Activated T-helper 1 cell treated with anti-CD3 and anti-CD28 coated beads, Interleukin-2, amount 50 U/mL, for 16 hours (primary cell): ENCODE measurements at places on chromosomes 13 and 19.

- peak; percentile 88 for DNase-seq
Observed at GRCh38 chr19:20565321-20566018, at the start of gene ZNF737. Gene ZNF737, minus strand, starts transcription at chr19:20565781. Its CDS starts 141 bp downstream, at chr19:20565640.

DNA sequence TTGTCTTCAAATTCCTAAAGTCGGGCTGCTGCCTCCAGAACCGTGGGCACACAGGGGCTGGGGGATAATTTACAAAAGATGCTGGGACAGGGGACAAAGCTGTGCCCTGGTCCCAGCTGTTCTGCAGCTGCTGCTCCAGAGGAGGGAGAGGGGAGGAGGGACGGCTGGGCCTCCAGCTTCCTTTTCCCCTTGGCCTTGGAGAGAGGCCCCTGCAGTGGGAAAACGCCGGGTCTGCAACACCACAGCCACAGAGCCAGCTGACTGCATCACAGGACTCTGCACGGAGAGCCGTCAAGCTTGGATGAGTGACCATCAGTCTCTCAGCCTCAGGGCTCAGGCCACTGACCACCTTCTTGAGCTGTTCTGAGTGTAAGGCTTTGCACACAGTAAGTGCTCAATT is 6.1 kb downstream of the DOCK6 start:
- DNase-seq = no peak

- DNase-seq = no peak
Observed at GRCh38 chr13:29892151-29892550, 41.7 kb upstream of the UBL3 start.

- no peak for DNase-seq
Observed at GRCh38 chr19:51926426-51926783, 867 bp upstream of the ZNF613 start.

DNA sequence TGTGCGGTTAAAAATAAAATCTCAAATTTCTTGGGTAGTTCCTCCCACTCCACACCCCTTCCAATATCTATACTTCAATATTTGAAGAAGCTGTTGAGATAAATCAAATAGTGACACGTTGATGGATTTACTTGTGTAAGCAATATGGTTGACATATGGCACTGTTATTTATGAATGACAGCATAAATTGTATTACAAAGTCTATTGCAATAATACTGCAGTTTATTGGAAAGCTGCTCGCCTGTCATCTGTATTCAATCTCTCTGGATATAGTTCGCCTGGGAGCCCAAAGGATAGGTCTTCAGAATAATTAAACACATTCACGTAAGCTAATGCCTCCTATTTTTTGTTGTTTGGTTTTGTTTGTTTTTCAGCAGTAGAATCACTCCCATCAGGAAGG is 5.0 kb upstream of the ZIC5 start:
- DNase-seq = no peak

DNA sequence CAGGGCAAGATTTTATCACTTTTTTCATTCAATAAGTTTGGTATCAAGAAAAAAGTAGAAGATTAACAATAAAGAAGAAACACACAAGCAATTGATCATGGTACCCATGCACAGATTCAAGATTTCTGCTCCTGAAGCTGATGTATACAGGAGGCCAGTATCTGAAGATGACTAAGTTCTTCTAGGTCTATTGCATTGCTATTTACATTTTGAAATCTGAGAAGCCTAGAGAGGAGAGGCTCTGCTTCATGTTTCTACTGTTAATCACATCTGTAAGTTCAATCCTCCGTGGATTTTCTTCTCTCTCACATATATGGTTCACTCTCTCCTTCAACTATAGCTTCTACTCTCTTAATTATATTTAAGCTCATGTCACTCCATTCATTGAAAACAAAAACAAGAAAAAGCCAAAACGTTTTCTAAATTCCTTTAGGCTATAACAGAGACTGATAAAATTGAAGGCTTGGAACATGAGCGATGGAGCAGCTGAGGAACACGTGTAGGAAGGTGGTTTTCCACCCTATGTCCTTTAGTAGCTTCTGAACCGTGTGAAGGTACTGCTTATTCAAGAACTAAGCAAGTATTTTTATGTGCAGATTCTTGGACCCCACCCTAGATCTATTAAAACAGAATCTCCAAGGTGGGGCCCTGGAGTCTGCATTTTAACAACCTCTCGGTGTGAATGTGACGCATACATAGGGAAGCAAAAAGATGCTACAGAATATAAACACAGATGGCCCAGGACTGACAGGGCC is 198.2 kb downstream of the EFNB2 start:
- no peak for DNase-seq

- DNase-seq = no peak
Observed at GRCh38 chr13:105874814-105875213, 660.6 kb downstream of the EFNB2 start.

DNA sequence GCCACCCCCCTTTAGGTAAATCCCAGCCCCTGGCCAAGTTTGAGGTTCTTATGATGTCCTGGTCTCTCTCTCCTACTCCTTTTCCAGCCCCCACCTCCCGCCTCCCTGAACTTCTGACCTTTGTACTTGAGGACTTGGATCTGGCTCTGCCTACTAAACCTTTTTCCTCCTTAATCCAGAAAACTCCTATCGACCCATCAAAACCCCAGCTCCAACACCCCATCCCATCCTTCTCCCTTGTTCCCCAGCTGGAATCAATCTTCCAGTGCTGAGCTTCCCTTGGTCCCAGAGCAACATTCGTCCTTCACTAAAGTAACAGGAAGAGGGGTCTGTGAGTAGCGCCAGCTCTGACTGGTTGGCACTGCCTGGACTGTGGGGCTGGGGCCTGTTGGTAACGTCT is 17.3 kb upstream of the UQCR11 start:
- DNase-seq = no peak

DNA sequence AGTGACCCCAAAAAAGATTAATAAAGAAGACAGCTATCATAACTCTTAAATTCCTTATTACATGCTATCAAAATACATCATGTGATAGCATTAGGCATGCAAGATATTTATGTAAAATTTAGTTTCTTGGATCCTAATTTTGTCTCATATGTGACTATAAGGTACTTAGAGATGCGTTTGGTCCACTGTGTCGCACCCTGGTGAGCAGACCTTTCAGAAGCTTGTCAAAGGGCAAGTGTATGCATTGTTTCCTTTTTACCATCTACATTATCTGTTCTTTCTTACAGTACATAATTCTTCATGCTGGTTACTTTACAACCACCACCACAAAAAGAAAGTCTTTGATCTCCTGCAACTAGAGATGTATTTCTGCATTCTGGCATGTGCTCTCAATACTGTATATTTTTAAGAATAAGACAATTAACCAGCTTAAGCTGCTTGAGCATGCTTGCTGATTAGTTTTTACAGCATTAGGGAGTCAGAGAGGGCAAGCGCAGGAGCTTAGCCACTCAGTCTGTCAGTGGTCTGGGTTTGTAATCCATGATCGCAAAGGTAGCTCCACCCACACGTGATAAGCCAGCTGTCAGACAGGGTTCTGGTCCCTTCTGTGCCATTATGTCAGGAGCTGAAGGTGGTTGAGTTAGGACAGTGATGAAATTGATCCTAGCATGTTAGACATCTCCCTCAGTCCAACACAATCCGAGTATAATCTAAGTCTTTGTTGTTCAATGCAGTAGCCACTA is 500.9 kb downstream of the MYO16 start:
- no peak for DNase-seq

DNA sequence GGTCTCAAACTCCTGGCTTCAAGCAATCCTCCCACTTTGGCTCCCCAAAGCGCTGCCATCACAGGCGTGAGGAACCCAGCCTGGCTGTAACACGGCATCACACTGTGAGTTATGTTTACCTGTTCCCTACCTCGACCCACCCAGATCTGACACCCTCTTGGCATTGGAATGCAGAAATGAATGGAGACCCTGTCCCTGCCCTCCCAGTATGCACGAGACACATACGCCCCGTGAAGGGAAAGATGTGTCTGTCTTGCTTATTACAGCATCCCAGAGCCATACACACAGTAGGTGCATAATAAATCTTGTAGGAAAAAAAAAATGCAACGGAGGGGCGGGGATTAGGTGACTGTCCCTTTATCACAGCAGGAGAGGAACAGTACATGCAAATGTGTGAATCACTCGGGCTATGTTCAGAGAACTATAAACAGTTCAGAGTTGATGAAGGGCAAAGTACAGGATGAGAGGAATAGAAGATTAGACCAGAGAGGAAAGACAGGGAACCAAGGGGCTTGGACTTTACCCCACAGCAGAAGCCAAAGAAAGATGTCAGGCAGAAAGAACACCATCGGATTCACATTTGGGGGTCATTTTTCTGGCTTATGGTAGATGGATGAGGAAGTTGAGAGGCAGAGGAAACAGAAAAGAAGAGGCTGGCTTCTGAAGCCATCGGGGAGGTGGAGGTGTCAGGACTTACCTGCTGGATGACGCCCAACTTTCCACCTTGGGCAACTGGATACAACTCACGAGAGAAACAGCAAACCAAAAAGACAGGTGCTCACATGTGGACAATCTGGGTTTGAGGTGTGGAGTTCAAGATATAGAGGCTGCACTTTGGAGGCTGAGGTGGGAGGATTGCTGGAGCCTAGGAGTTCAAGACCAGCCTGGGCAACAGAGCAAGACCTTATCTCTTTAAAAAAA is 94.3 kb downstream of the INSR start:
- DNase-seq = no peak

GRCh38 chr13:38686577-38687245 is at the start of gene FREM2:
Gene FREM2, plus strand, starts transcription at chr13:38687077. Its CDS starts 268 bp downstream, at chr13:38687345.
- DNase-seq = no peak

DNA sequence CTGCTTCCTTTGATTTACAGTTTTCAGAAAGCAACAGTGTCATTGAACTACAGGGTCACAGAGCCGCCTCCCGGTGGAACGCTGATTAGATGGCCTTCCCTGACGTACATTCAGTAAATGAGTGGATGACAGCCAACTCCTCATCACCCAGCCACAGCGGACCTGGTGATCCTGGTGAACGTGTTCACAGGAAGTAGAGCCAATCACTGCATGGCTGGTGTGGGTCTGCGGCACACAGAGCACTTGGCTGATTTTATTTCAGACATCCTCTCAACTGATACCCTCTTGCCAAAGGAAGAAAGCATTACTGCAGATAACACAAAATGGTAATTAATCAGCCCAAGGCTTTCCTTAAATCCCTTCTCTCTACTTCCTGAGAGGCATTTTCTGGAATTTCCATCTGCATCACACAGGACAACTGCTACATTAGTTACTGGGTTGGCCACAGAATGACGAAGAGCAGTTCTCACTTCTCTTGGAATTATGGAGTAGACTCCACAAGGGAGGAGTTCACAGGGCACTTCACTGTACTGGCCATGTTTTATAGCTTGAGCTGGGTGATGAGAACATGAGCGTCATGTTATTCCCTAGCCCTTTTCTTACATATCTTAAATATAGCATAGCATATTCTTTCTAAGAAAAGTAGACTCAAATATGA is 84.0 kb upstream of the SLC7A1 start:
- DNase-seq = no peak

GRCh38 chr13:109989155-109989554 is 202.8 kb upstream of the IRS2 start:
- no peak for DNase-seq

DNA sequence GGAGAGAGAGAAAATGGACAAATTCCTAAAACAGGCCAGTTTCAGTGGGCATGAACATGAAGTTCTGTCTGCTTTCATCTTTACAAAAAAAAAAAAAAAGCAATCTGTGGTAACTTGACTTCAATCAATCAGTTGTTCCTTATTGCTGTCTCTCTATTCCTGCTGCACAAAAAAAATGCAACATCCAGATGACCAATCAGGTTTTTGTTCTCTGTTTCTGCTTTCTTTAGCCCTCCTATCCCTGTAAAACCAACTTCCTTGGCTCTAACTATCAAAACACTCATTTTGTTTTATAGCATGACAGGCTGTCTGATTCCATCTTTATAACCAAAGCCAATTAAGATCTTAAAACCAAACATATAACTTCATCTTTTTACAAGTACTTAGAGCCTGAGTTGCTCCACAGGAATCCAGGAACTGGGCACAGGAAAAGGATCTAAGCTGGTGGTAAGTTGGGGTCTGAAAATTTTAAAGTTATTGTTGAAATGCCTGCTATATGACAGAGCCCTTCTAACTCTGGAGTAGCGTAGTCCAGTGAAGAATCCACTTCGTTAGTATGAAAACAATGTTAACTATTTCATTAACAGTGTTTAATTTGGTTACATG is at the start of gene FPR3:
Gene FPR3, plus strand, starts transcription at position 273 of the 606 bp plus-strand sequence. CDS start 28,592 bp downstream, outside the sequence.
- DNase-seq = no peak
